Articular chondrocyte of knee joint (primary cell): ENCODE measurements at places on chromosomes 7 and 10. TPM values are rescaled to one million over a fixed set of nuclear protein-coding genes. Genes with fewer than 3 reads are reported as not detected.

Gene CEP55
- total RNA-seq: 18.4 and 28.1 TPM in 2 replicates

Gene SYNPO2L
- total RNA-seq: not detected in 2 replicates

Gene SEMA3A
- total RNA-seq: 178 and 193 TPM in 2 replicates

Gene PON1
- under 0.01 TPM in 1 of 2 replicates, not detected in the other for total RNA-seq

Gene COL17A1
- 0.13 and 0.76 TPM in 2 replicates for total RNA-seq

Gene MYL10
- not detected in 2 replicates for total RNA-seq

Gene BAIAP2L1
- 16.1 and 17.5 TPM in 2 replicates for total RNA-seq

Gene IL2RA
- not detected in 2 replicates for total RNA-seq

Gene EBF3
- total RNA-seq: 8.4 and 12.9 TPM in 2 replicates

Gene OIT3
- 0.13 and 0.43 TPM in 2 replicates for total RNA-seq

Gene APBB1IP
- 1.2 and 8.5 TPM in 2 replicates for total RNA-seq

Gene MYOZ1
- total RNA-seq: 0.26 and 0.32 TPM in 2 replicates
